ENCODE measurements at places on chromosomes 12 and 14.

GRCh38 chr12:53791735-53792326 is 40.1 kb upstream of the CISTR start:
- DNase-seq = no peak

- no peak for DNase-seq
These were observed 1.1 kb upstream of the RIOX1 start for GRCh38 chr14:73489481-73490175.

DNA sequence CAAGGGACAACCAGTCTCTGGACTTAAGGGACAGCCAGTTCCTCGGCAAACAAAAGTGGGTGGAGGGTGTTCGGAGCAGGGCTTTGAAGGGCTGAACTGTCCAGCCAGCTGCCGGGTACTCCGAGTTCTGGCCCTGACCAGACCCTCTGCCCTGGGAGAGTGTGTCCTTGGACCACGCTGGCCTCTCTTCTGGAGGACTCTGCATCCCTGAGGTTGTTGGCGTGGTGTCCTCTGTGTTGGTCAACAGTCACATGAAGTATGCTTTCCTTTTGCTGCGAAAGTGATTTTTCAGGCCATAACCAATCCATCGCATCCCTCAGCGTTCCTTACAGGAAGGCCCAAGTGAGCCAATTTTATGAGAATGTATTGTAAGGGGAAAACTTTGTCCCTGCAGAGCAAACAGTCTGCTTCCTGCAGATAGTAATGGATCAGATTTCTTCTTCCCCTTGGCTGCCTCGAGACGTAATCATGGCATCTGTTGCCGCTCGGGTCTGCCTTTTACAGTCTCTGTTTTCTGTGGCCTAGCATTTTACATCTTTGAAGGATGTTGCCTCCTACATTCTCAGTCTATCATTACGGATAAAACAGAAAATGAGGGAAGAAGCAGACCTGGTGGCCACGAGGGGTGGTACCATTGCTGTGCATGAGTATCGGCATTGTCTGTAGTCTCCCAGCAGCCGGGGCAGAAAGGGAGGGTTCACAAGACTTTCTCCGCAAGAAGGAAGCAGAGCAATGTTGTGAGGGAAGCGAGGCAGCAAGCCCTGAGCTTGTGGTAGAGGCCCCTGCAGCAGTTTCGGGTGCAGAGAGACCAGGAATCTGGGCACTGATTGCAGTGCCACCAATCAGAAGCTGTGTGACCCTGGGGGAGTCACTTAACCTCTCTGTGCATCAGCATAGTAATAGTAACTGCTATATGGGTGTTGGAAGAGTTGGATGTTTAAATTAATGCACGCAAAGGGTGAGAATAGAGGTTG is 47.4 kb downstream of the SMIM41 start:
- no peak for DNase-seq

GRCh38 chr12:62995097-62995496 is 60.1 kb upstream of the PPM1H start:
- no peak for DNase-seq

DNA sequence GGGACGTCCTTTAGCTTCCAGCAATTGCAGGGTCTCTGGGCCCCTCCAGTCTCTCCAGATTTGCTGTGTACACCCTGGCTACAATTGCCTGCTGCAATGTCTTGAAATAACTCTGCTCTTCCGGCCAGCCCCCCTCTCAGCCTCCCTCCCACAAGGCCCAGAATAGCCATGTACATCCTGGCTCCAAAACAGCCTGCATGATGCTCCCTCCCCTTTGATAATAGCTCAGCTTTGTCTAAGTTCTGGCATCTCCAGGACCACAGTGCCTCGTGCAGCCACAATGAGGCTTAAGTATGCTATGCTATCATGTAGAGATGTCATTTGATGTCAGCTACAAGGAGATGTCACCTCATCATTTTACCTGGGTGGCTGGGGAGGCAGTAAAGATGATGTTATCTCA is 74.6 kb downstream of the SRRM4 start:
- DNase-seq = no peak

DNA sequence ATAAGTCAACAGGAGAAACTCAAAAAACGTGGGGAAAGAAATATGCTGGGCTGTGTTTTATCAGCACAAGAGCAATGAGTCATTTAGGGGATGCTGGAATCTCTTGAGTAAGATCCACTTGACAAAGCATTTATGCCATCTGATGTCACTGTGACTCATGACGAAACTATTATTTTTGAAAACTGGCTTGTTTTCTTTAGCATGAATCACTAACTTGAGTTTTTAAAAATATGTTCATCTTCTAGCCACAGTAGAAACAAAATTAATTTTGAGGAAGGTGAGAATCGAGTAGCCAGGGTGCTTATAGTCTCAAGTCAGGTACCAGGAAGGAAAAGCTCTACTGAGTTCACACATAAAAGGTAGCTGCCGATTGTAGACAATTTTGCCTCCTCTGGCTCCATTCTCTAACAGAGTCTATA is 456.2 kb upstream of the MGAT4C start:
- DNase-seq = no peak

GRCh38 chr12:113678223-113679119 is 206.8 kb upstream of the LHX5 start:
- no peak for DNase-seq

DNA sequence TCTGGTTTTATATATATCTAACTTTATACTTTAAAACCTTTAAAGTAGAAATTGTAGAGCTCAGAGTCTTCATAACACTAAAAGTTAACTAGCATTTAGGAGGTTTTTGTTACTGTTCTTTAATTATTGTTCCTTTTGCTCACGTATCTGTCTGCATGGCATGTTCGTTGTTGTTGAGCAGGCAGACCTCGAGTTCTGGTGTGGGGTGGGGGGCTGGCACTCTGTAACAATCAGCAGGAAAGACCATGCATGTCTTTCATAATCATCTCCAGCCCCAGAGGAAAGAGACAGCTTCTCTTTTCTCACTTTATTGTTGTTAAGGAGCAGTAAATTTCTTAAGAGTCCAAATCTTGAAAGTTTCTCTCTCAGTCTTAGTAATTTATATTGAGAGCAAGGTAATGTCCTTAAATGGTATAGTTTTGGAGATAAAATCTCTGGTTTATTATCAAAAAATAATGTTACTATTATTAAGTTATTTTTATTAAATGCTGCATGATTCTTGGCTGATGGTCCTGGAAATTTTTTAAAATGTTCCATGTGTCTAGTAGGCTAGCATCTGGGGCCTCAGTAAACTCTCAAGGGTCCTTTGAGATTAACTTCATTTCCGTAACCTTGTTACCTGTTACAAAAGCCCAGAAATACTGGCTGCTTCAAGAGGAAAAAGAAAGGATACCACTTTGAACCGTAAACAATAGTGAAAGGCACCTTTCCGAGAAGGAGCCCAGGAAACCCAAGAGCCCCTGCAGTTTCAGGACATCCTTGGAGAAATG is 30.3 kb downstream of the CKB start:
- no peak for DNase-seq

DNA sequence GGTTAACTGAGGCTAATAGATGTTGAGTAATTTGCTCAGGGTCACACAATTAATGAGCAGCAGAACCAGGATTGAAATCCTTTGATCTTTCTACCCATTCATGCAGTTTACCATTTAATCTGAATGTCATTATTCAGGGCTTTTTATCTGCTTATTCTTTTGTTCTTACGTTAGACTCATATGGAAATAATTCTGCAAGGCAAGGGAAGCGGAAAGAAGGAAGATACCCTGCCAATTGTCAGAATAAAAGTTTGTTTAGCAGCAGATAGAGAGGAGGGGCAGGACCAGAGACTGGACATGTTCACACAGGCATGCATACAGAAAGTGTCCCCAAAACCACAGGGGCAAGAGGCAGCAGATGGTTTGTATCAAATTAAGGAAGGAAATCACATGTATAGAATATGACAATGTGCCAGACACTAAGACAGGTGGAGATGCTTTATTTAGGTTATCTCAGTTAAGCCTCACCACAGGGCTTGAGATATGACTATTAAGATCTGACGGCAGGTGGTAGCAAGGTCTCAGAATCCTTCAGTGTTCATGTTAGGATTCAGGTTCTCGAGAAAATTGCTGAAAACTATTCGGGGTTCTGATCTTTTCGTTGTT is 29.8 kb downstream of the BRMS1L start:
- DNase-seq = no peak

GRCh38 chr12:58046271-58046670 is 104.9 kb downstream of the ATP23 start:
- DNase-seq = no peak

GRCh38 chr14:64715146-64715627 is 11.0 kb downstream of the PLEKHG3 start:
- DNase-seq = no peak

DNA sequence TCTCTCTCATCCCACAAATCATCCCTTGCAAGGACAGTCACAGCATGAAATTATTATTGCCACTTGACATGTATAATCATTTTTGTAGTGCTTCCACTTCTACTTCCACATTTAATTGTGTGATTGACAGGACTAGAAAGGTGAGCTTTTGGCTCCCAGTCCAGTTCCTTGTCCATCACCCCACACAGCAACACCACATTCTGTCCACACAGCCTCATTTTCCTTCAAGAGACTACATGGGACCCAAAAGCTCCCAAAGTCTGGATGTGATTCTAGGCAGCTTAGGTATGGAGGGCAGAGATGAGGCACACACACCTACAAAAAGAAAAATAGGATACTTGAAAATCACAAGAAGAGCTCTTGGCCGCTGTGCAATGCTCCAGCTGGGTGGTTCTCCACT is 366.3 kb downstream of the DPF3 start:
- no peak for DNase-seq

DNA sequence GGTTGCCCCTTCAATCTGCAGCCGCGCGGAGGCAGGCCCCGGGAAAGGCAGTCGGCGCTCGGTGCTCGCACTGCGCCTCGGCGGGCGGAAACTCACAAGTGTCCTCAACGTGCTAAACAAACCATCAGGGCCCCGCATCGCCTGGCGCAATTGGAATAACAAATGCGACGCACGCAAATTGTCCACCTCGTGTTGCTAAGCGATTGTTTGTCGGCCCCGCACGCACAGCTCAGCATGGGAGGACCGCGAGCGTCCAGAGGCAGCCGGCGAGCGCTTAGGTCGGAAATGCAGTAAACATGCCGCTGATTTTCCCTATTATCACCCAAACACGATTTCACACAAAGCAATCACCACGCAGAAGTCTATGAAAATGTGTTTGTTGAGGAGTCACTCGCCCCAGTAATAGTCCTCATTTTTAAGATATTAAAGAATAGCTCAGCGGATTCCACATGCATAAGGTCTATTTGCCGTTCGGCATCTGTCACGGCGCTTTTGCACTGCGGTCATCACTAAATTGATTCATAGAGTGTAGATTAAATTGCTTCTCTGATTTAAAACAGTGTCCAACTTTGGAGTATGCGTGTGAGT is 3.2 kb upstream of the GSC start:
- DNase-seq = no peak
